ENCODE measurements at places on chromosomes 6 and 20.
A peak's percentile ranks its signal among the peaks of the same experiment; 100 is the strongest.

DNA sequence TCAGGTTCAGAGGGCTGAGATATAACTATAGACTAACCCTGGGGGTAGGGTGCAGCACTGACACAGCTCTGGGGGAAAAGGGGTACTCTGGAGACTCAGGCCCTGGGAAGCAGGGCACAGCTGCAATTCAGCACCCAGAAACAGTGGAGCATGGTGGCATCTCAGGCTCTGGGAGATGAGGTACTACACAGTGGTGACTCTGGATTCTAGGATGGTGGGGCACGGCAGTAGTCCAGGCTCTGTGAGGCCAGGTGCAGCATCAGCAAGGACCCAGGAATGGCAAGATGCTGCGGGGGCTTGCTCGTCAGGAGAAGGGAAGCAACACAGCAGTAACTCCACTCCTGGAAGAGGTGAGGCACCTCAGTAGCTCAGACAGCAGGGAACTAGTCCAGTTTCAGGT lies 271.5 kb upstream of the MOCS1 start:
- DNase-seq: no peak

- no peak for DNase-seq
These were observed 3.0 kb upstream of the WFDC10A start for GRCh38 chr20:45626540-45626939.

DNA sequence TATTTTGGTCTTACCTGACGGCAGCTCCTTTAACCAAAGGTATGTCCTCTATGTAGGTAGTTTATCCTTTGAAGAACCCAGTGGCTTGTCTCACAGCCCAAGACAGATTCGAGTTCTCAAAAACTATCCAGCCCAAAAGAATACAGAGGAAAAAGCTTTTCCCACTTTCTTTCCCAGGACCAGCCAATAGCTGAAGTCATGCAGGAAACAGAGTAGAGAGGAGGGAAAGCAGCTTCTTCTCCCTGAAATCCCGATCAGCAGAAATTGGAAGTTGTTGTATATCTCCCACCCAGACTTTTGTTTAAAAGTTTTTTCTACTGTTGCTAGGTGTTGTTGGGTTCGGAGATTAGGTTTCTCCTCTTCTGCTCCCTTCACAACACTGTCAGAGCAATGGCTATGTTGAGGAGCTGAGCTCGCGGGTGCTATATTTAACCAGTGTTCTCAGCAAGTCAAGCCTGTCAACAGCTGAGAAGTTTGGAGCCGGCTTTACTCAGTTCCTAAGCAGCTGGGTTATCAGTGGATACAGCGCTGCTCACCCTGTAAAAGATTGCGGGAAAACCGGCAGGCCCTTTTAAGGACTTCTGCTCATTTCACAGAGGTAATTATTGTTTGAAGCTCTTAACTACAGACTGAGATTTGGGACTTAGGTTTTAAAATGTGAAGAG lies at the start of gene FILIP1:
TSS of gene FILIP1 (minus strand) at position 401 of the 665 bp plus-strand sequence. CDS start 78,828 bp downstream, outside the sequence.
- peak; percentile 10 for DNase-seq

GRCh38 chr6:17472653-17473183 lies 79.3 kb downstream of the CAP2 start:
- no peak for DNase-seq

GRCh38 chr6:125220712-125221111 lies 67.1 kb downstream of the TPD52L1 start:
- DNase-seq: no peak

GRCh38 chr6:18148304-18149025 lies 6.4 kb downstream of the TPMT start:
- peak; percentile 85 for DNase-seq

- peak; percentile 39 for DNase-seq
These were observed 24.0 kb downstream of the CMTR1 start for GRCh38 chr6:37456816-37457560.

- no peak for DNase-seq
These were observed 121.2 kb downstream of the PXDC1 start for GRCh38 chr6:3630258-3630835.

GRCh38 chr6:149128489-149129145 lies 188.9 kb upstream of the TAB2 start:
- DNase-seq: no peak

DNA sequence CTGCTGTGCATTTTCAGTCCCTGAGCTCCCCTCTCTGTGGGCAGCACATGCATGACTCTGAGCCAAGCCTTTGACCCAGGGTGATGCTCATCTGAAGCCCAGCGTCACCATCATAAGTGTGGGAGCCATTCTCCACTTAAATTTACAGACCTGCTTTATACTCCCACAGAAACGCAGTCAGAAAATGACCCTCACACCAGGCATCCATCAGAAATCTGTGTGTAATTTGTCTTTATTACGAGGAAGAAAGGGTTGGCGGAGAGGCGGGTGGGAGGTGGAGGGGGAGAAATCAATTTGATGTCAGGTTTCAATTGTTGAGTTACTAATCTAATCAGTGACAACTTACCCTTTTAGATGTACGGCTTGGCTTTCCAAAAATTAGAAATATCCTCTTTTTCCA lies 353.6 kb downstream of the MAFB start:
- no peak for DNase-seq

- DNase-seq: no peak
These were observed 187.6 kb upstream of the CST7 start for GRCh38 chr20:24761220-24762065.

All from fibroblast of skin of left quadriceps (primary cell).